Osteoblast (primary cell): ENCODE measurements at places on chromosomes 5 and 9. TPM values are rescaled to one million over a fixed set of nuclear protein-coding genes. Genes with fewer than 3 reads are reported as not detected.

GDA gene
- not detected in 2 replicates for total RNA-seq

GPR21 gene
- total RNA-seq, result 1.4 and 2.7 TPM in 2 replicates

TXNDC8 gene
- not detected in 2 replicates for total RNA-seq

DNA sequence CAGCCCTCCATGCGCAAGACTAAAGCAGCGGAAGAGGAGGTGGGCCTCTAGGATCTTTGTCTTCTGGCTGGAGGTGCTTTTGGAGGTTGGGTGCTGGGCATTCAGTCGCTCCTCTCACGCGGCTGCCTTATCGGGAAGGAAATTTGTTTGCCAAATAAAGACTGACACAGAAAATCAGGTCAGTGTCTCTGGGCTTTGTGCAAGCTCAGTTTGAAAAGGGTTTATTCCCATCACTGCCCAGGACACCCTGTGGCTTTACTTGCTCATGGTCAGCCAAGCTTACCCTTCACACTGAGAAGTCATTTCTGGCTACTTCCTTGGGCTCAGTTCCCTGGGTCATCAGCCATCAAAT is 10.5 kb downstream of the SLC2A8 start:
- H3K4me1 ChIP-seq, result no peaks in the 10 kb centered on the region
- H3K27me3 ChIP-seq, result no peaks in the 10 kb centered on the region
- no peak for DNase-seq
- no peaks in the 10 kb centered on the region for H3K36me3 ChIP-seq
- no peak overlapping the region for H3K27ac ChIP-seq
- no peak overlapping the region for H3K4me3 ChIP-seq

GRCh38 chr9:76561900-76562299 is 102.9 kb downstream of the GCNT1 start:
- peaks cover 75% of the 10 kb centered on the region for H3K4me1 ChIP-seq
- no peaks in the 10 kb centered on the region for H3K36me3 ChIP-seq
- no peaks in the 10 kb centered on the region for H3K27me3 ChIP-seq

PCDHAC1 gene
- total RNA-seq, result 0.29 and 0.36 TPM in 2 replicates
